ENCODE measurements at places on chromosomes 16 and 17.

DNA sequence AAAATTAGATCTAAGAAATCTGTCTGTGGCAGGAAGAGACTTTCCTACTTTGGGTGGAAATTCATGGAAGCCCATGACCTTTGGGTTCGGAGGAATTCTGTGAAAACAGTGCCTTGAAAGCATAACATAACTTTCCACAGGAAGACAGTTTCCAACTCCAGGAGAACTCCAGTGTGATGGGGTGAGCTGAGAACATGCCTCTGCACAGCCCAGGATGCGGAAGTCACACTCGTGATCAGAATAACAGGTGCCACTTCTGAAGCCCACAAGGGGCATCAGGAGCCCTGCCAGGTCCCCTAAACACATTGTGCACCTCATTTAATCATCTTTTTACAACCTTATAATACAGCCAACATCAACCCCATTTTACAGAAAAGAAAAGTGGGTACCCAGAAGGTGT is 9.7 kb downstream of the TVP23A start:
- DNase-seq, result no peak

GRCh38 chr16:86261379-86261778 is 248.9 kb upstream of the FOXF1 start:
- DNase-seq, result no peak

GRCh38 chr16:86243123-86243473 is 267.2 kb upstream of the FOXF1 start:
- no peak for DNase-seq

DNA sequence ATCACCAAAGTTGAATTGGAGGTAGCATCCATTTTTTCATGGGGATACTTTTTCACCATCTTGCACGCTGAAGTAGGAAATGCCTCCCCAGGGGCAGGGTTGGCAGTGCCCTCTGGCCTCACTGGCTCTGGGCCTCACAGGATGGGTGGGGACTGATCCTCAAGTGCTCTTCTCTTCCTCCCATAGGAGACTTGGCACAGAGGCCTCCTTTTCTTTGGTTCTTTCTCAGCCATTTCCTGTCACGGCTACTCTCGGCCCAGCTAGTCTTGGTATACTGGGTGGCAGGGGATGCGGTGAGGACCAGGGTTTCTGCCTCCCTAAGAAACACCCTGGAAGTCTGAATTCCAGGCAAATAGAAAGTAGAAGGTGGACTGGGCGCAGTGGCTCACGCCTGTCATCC is 58.2 kb downstream of the PECAM1 start:
- DNase-seq, result no peak

DNA sequence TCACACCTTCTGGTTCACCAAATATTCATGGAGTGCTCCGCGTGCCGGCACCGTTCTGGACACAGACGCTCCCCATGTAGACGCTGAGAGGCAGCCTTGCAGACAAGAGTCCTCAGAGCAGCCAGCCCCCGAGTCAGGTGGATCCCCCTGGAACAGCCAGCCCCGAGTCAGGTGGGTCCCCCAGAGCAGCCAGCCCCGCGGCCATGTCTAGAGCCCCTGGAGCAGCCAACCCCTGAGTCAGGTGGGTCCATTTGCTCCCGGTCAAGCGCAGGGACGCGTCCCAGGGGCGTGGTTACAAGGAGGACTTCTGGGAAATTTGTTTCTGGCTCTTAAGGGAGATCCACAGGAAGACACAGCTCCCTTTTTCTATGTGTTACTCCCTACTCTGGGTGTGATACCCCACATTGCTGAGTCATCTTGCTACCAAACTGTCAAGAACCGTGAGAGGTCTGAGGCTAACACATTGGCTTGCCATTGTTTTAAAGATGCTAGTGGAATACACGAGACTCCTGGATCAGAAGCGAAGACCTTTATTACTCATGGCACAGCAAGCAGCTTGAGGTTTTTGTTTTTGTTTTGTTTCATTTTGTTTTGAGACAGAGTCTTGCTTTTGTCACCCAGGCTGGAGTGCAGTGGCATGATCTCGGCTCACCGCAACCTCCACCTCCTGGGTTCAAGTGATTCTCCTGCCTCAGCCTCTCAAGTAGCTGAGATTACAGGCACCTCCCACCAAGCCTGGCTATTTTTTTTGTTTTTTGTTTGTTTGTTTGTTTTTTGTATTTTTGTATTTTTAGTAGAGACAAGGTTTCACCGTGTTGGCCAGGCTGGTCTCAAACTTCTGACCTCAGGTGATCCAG is 43.3 kb upstream of the CBFA2T3 start:
- no peak for DNase-seq

DNA sequence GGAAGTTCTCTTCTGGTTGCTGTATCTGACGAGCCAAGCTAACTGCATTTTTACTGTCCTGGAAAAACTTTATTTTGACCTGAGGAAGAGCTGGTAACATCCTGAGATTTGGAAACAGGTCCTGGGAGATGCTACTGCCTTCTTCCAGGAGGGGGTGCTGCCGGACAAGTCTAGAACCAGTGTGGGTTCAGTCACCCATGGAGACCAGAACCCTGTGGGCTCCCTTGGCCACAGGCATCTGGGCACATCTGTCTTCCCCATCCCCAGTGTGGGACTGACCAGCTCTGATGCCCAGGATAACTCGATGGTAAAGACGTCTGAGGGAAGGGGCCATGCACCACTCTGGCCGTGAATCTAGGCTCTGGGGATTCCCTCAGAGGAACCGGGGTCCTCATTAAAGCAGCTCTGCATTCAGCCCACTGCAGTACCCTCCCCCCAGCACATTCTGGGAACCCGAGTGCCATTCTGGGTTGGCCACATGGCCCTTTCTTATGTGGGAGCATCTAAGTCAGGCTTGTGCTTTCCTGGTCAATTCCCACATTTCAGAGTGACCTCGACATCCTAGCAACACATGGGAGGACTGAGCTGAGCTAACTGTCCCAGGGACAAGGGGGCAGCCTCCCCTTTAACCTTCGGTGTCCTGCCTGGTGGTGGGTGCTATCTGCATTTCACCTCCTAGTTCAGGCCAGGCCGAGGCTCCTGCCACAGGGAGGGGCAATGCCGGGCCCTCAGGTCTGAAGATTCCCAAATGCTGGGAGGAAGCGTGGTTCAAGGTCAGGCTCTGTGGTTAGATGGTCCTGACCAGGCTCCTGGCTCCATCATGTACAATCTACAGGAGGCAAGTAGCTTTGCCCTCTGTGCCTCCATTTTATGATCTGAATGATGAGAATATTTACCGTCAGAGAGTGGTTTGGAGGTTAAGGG is 6.4 kb downstream of the C16orf86 start:
- DNase-seq, result no peak

DNA sequence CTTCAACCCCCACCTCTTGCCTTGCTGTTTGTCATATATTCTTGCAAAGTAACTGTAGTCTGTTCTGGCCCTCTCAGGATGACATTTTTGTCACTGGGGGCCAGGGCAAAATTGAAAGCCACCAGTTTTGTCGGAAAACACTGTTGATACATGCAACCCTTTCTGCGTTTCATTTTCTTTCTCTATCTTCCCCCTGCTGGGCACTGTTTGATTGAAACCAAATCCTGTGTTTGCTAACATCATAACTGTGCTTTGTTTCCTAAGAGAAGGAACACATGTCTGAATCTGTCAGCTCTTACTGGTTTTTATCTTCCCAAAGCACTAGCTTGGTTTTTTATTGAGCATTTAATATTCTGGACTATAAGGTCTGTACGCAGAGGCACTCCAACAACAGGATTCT is 11.7 kb upstream of the CPPED1 start:
- no peak for DNase-seq

- DNase-seq, result no peak
These were observed 218.8 kb downstream of the IRF8 start for GRCh38 chr16:86117756-86118155.
